ENCODE measurements at places on chromosomes 1 and 21.
A peak's percentile ranks its signal among the peaks of the same experiment; 100 is the strongest.

- no peak for DNase-seq
These were observed 17.2 kb downstream of the JAK1 start for GRCh38 chr1:64948905-64949833.

- no peak for DNase-seq
These were observed 115.2 kb upstream of the ATP1A1 start for GRCh38 chr1:116257836-116258235.

DNA sequence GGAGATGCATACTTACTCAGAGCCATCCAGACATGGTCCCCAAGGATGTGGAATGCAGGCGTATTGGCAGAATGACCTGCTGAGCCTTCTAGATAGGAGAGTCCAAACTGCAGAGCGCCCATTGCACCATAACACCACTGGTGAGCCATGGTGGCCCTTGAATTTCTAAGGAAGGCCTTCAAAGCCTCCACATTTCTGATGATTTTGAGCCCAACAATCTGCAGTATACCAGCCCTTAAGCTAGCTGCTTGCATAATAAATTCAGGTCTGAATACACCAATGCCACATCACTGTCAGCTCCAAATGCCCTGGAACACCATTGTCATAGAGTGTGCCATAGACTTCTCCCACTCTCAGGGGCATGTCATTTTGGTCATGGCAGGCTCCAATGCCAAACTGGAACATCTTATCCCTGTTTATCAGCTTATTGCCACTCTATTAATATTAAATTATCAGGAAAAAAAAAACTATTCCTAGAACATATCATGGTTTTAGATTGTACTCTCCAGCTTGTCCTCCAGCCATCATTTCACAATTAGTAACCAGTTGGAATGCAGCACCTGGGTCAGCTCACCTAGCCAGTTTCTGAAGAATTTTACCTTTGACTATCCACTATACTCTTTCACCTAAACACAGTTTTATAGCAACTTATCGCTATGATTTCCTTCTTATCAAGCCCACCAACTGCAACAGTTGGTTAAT is 26.9 kb downstream of the NPHS2 start:
- DNase-seq, result no peak

GRCh38 chr1:37424523-37424922 is 49.9 kb upstream of the ZC3H12A start:
- no peak for DNase-seq

- DNase-seq, result no peak
These were observed 32.1 kb downstream of the LAMC2 start for GRCh38 chr1:183218027-183218618.

- DNase-seq, result no peak
These were observed 101.7 kb downstream of the HUNK start for GRCh38 chr21:31974454-31974985.

DNA sequence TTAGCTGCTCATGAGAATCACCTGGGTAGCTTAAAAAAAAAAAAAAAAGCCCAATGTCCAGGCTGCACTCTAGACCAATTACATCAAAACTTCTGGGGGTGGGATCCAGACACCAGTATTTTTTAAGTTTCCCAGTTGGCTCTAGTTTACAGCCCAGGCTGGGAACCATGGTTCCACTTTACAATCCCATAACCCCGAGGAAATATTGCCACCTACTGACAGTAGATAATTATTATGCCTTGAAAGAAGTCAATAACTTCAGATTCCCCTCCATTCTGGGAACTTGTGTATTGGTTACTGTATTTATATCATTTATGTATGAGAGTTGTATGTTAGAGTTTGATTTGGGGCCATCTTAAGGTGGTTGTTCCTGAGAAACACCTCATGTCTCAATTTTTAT is 100.2 kb downstream of the SPATA46 start:
- DNase-seq, result no peak

DNA sequence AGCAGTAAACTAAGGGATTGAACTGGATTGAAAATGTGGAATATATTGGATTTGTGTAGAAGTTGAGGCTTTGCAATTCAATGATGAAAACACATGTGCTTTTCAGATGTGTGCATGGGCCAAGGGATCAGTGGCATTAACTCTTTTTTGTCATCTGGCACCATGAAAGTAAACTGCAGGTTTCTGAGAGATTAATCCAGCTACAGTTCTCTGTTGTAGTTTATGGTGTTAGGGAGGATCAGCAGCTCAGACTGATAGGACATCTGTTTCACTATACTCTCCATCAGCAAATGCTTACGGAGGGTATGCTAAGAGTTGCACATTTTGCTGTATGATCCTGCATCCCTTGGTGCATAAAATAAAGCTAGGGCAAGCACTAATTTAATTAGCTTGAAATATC is 82.6 kb downstream of the C1orf21 start:
- DNase-seq, result no peak

DNA sequence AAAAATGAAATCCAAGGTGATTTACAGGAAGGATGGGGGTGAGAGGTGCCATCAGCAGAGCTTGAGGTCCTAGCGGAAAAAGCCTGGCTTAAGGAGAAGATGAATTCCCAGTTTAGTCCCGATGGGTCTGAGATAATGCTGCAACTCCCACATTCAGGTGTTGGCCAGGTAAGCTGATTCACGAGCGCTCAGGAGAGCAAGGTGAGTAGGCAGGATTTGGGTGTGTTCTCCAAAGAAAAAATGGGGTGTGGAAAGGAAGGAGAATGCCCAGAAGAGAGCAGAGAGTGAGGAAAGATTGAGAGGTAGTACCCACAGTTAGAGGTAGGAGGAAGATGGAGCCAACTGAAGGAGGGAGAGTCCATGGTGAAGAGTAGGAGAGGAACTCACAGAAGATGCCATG is 12.5 kb downstream of the RIMS3 start:
- DNase-seq, result no peak

GRCh38 chr1:214707306-214708087 is 104.5 kb downstream of the CENPF start:
- DNase-seq, result no peak

GRCh38 chr1:107058245-107059032 is 2.0 kb downstream of the PRMT6 start:
- DNase-seq, result no peak

DNA sequence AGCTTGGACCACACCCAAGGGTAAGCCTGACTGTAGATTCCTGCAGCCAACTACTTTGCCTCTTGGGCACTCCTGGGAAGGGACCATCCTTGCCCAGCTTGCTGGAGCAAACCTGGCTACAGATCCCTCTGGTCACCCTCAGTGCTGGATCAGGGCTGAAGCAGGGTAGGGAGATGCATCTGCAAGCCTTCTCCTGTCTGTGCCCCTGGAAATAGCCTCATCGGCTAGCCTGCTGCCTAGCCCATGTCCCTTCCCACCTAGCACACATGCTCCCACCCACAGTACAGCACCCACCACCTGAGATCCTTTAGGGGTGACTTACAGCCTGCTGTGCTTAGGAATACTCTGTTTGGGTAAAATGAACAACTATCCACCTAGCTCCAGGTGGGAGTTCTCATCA is 177.3 kb upstream of the HMGB4 start:
- no peak for DNase-seq

DNA sequence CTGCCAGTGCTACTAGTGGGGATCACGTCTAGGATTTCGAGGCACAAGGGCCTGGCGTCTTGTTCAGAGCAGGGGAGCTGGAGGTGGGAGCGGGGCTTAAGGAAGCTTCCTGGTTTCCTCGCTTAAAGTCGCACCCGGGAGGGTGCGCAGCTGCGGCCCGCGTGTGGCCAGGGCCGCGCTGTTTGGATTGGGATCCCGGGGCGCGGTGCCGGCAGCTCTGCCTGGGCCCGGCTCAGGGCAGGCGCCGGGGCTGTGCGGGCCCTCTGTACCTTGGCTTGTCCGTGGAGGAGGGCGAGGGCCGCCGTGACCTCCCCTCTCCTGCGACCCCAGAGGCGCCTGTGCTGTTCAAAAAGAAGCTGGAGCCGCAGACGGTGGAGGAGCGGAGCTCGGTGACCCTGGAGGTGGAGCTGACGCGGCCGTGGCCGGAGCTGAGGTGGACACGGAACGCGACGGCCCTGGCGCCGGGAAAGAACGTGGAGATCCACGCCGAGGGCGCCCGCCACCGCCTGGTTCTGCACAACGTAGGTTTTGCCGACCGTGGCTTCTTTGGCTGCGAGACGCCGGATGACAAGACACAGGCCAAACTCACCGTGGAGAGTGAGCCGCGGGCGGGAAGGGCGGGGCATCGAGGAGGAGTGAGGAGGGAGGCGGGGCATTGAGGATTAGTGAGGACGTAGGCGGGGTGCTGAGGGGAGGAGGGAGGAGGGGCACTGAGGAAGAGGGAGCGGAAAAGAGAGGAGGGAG is 67.8 kb downstream of the OBSCN start:
- DNase-seq, result peak; percentile 81

- no peak for DNase-seq
These were observed 287.3 kb downstream of the VAV3 start for GRCh38 chr1:107677697-107678096.

DNA sequence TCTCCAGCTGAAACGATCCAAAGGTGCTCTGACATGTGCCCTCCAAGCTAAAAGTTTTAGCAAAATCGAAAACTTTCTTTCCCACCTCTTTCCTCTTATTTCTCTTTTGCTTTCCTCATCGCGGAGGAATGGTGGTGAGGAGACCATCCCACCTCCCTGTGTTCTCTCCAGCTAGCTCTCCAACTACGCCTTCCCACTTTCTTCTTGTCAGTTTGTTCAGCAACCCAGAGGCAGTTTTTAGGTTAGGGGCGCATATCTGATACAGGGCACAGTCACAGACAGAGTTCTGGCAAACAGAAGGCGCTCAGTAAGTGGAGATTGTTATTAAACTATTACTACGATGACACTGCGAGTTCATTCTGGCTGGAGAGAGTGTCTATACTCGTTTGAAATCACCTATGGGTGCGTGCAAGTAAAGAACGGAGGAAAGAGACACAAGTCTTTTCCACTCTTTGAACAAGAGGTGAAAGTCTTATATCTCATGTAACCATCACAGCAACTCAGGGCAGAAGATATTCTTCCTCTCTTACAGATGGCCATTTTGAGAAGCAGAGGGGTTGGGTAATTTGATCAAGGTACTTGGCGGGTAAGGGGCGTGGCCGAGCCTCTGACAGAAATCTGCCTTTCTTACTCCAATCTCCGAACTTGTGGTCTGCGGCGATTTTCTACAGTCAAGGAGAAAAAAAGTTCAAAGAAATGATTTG is 13.9 kb downstream of the HLX start:
- no peak for DNase-seq

DNA sequence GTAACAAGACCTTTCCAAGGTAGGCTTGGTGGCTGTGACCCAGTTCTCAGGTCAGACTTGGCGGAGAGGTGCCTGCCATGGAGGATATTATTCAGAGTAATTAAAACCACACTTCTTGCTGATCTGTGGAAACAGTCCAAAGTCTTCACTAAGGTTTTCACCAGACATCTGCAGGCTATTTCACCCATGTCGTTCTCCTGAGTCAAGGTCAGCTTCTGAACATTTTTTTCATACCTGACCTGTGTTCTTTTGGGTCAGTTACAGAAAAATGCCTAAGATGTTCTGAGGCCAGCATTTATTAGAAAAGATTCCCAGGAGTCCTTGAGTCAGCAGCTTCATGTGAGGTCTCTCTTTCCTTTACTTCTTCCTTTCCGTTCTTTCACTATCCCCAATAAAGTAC is 54.9 kb downstream of the RGL1 start:
- no peak for DNase-seq

Measured in nucleus accumbens (tissue), 56 donors.